Stimulated activated CD8-positive, alpha-beta memory T cell treated with anti-CD3 and anti-CD28 coated beads, Interleukin-15, amount 100 ng/mL, for 24 hours (primary cell): ENCODE measurements at places on chromosomes 12 and 14.

- no peak for DNase-seq
Measured at GRCh38 chr12:96210376-96211055, 16.3 kb downstream of the ELK3 start.

DNA sequence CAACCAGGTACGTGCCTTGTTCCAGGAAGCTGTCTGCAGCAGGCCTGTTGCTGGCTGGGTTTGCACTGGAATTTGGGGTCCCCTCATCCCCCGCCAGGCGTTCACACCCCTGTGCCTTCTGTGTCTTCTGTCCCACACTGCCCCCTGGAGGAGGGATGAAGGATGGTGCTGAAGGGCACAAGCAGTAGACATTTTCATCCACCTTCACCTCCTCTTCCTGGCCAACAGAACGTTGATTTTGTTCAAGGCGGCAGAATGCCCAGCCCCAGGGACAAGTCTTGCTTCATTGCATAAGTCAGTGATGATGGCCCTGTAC, 122.1 kb downstream of the CALM1 start:
- DNase-seq = peak; percentile 20

- DNase-seq = no peak
Measured at GRCh38 chr12:84756961-84757360, 155.6 kb downstream of the SLC6A15 start.

GRCh38 chr14:67963960-67964812, 144.6 kb downstream of the RAD51B start:
- no peak for DNase-seq

DNA sequence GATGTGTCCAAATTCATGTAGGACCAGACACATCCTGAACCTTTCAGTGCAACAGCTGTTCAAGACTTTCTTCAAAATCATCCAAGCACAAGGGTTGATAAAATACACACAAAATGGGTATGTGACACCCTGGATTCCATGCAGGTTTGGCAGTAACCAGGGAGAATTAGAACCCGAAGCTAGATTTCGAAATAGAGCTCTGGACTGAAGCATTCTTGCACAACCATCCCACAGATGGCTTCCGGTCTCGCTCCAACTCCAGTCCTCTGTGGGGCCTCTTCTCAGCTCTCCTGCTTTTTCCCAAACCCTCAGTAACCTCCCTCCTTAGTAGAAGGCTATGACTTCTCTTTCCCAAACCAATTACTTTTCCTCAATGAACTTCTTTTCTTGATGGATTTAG, 171.3 kb downstream of the TTC7B start:
- no peak for DNase-seq

DNA sequence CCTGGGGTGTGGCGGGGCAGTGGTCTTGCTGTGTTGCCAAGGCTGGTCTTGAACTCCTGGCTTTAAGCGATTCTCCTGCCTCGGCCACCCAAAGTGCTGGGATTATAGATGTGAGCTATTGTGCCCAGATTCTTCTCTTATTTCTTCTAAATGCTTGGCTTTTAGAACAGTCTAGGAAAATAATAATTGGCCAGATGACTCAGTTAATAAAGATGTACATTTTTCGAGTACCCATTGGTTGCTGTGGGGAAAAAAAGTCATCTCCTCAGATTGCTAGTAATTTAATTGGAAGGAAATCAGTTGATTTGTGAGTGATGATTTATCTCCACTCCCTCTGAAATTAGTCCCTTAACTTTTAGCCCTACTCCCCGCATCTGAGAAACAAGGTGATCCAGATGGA, 45.5 kb downstream of the CHST11 start:
- DNase-seq = no peak

- DNase-seq = no peak
Measured at GRCh38 chr14:104805941-104806624, 5.2 kb downstream of the ZBTB42 start.

GRCh38 chr12:49644620-49644994, 21.2 kb downstream of the PRPF40B start:
- DNase-seq = peak; percentile 41

DNA sequence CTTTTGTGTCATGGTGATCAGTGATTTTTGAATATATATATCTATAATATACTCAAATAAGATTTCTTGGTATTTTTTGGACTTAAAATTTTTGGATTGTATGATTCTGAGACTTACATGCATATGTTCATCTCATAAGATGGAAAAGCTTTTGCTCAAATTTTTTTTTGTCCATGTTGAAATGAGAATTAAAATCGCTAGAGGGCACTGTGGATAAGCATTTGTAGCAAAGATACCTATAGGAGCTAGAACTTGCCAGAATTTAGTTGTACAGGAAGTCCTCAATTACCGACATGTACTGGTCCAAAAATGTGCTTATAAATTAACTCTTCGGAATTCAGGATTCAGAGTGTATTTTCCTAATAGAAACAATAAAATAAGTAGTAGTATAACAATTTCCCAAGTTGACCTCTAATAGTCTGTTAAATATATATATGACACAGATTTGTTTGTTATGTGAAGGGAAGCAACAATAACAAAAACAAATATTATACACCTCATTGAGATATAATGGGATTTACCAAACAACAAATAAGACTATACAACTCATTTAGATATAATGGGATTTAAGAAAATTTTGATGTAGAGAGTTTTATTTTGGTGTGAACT, 179.6 kb downstream of the TMEM117 start:
- no peak for DNase-seq

DNA sequence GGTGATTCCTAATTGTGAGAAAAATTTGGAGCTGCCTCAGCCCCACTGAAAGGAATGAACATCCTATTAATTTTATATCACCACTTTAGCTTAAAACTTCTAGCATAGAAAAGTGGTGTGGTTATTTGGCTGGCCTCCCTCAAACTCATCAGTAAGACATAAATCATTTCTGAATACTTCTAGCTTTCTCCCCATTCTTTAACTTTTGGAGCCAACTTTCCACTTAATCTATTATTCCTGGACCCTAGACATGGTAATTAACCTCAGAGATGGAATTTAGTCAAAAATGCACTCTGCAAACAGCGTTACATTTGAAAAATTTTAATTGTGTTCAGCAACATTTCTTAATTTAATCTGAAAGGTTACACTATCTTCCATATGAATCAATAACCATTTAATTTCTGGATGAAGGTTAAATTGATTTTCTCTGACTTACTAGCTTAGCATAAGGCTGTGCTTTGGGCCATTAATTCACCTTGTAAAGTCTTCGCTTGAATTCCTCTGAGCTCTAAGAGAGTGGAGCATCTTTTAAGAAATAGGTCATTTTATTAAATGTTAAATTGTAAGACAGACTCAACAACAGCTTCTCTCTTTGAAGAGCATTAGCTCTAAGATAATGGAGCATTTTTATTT, 753.6 kb upstream of the STXBP6 start:
- DNase-seq = no peak

GRCh38 chr14:92534932-92535643, 21.5 kb downstream of the RIN3 start:
- DNase-seq = no peak

- no peak for DNase-seq
Measured at GRCh38 chr12:124422570-124423523, 128.0 kb downstream of the RFLNA start.

DNA sequence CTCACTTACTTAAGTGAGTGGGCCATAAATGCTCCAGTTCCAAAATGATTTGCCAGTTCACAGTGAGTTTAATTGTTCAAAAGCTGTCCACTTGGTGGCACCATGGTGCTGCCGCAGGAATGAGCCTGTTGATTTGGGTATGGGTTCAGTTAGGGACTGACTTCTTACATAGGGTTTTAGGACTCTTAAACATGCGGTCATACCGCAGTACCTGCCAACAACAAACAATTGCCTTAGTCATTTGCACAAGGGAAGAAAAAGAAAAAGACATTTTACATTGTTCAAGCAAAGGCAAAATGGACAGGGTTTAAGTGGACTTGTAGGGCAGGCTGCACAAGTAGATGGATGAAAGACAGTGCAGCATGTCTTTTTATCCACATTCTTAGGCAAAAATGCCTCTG, 80.0 kb upstream of the DBX2 start:
- DNase-seq = no peak

- no peak for DNase-seq
Measured at GRCh38 chr12:3713947-3714346, 39.0 kb downstream of the CRACR2A start.

GRCh38 chr12:93243689-93244513, 133.8 kb upstream of the NUDT4 start:
- no peak for DNase-seq

DNA sequence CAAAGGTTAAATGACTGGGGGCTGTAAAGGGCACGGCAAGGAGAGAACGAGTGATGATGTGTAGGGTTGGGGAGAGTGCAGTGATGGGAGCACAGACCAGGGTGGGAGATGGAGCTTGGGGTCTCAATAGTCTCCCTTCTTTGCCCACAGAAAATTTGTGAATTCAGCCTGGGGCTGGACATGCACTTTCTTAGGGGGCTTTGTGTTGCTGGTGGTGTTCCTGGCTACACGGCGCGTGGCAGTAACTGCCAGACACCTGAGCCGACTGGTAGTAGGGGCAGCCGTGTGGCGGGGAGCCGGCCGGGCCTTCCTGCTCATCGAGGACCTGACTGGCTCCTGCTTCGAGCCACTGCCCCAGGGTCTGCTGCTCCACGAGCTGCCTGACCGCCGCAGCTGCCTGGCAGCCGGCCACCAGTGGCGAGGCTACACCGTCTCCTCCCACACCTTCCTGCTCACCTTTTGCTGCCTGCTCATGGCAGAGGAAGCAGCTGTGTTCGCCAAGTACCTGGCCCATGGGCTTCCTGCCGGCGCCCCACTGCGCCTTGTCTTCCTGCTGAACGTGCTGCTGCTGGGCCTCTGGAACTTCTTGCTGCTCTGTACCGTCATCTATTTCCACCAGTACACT, 1.7 kb downstream of the FITM1 start:
- no peak for DNase-seq

DNA sequence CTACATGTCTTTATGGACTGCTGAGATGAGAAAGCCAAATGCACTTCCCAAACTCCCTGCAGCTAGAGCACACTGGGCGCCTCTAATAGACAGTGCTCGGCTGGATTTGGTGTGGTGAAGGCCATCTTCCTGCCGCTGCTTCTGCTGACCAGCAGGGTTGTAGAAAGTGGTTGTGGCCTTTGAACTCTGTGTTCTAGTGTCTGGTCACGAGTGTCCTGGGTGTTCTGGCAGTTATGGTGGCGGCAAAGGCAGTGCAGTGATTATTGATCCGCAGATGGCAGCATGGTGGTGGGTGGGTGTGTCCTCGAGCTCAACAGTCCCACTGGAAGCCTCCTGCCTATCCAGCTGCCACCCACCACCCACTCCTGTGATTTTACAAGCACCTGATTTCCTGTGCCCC, 43.4 kb downstream of the SMIM41 start:
- DNase-seq = no peak

- DNase-seq = no peak
Measured at GRCh38 chr12:67893022-67893580, 96.1 kb upstream of the IFNG-AS1 start.

DNA sequence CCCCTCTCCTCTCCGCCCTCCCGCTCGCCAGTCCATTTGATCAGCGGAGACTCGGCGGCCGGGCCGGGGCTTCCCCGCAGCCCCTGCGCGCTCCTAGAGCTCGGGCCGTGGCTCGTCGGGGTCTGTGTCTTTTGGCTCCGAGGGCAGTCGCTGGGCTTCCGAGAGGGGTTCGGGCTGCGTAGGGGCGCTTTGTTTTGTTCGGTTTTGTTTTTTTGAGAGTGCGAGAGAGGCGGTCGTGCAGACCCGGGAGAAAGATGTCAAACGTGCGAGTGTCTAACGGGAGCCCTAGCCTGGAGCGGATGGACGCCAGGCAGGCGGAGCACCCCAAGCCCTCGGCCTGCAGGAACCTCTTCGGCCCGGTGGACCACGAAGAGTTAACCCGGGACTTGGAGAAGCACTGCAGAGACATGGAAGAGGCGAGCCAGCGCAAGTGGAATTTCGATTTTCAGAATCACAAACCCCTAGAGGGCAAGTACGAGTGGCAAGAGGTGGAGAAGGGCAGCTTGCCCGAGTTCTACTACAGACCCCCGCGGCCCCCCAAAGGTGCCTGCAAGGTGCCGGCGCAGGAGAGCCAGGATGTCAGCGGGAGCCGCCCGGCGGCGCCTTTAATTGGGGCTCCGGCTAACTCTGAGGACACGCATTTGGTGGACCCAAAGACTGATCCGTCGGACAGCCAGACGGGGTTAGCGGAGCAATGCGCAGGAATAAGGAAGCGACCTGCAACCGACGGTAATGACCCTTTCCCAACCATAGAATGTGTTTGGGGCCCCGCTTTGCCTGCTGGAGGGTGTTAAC, 615 bp downstream of the CDKN1B start:
- no peak for DNase-seq

- DNase-seq = no peak
Measured at GRCh38 chr12:68882251-68882964, 50.6 kb downstream of the CPM start.

- no peak for DNase-seq
Measured at GRCh38 chr12:130444061-130444460, 106.4 kb downstream of the PIWIL1 start.

- DNase-seq = no peak
Measured at GRCh38 chr12:74454109-74454508, 83.5 kb upstream of the ATXN7L3B start.

DNA sequence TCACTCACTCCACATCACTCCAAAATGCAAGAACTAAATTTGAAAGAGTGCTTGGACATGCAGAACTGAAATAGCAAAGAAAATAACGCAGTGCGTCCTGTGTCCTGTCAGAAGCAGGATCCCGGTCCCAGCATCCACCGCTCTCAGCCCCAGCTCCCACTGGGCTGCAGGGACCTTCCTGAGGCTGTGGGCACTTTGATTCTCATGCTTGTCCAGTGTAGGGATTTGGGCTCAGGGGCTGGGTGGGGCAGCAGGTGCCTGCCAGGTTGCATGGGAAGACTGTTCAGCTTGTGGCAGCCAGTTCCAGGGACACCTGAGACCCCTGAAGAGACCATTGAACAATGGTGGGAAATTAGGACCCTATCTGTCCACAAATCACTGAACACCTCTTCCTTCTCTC, 140.0 kb upstream of the FKBP4 start:
- DNase-seq = no peak

- DNase-seq = no peak
Measured at GRCh38 chr12:6960593-6961277, 9.6 kb downstream of the PTPN6 start.

- no peak for DNase-seq
Measured at GRCh38 chr14:92309968-92310530, 12.9 kb upstream of the SLC24A4 start.

DNA sequence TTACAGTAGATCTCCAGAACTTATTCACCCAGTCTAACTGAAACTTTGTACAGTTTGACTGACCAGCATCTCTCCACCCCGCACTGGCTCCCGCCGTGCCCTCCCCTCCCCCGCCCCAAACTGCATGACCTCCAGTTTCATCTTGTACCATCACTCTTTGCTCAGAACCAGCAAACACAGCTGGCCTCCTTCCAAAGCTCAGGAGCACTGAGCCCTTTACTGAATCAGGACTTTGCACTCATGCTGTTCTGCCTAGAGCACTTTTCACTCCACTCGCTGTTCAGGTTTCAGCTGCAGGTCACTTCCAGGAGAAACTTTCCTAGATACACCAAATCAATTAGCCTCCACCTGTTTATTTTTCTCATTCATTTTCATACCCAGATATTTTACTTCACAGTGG, 455.3 kb upstream of the PDE3A start:
- DNase-seq = no peak
